ENCODE measurements at places on chromosomes 2 and 18.

GRCh38 chr2:26818972-26819371 is 29.0 kb upstream of the DPYSL5 start:
- no peak for DNase-seq

DNA sequence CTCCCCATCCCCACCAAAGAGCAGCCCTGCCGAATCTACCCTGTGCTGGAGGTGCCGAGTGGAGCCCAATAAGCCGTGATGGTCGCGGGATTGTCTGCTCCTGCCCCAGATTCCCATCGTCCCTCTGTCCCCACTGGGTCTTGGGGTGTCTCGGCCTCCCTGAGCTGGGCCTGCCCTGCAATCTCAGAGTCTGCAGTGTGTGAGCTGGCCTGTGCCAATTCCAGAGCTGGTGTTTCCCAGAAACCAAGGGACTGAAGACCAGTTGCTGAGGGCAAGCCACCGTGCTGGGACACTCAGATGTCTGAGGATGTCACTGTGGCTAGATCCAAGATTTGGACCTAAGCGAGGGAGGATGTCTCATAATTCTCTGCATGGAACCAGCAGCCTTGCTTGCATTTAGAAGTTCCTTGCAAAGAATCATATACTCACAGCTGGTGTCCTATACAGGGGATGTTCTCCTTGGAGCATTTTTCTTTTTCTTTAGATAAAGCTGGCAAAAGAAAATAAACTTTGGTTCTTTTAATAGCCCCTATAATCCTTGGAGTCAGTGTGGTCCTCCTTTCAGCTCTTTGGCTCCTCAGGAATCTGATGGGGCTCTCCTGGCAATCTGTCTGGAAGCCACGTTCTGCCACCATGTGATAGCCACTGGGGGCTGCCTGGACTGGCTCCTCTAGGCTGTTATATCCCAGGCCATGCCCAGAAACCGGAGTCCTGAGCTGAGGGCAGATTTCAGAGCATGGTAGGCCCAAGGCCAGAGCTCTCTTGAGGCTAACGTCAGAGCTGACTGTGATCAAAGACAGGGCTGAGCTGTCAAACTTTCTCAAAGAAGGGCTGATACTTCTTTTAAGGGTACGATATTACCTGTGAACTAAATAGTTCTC is 140.1 kb upstream of the HAAO start:
- DNase-seq, result no peak

DNA sequence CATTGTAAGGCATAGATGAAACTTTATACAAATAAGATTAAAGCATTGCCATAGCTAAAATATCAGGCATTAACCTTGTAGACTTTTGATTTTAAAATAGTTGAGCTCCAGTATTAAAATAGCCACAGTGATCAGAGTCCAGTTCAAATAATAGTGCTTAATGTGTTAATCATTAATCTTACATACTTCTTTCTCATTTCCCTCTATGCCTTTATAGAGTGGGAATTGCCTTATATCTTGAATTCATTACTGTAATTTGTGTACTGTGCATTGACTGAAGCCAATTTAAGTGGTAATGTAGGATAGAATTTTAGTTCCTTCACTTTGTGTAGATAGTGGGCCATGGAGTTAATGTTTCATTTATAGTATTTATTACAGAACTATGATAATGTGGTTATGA is 549.2 kb upstream of the VWC2L start:
- no peak for DNase-seq

DNA sequence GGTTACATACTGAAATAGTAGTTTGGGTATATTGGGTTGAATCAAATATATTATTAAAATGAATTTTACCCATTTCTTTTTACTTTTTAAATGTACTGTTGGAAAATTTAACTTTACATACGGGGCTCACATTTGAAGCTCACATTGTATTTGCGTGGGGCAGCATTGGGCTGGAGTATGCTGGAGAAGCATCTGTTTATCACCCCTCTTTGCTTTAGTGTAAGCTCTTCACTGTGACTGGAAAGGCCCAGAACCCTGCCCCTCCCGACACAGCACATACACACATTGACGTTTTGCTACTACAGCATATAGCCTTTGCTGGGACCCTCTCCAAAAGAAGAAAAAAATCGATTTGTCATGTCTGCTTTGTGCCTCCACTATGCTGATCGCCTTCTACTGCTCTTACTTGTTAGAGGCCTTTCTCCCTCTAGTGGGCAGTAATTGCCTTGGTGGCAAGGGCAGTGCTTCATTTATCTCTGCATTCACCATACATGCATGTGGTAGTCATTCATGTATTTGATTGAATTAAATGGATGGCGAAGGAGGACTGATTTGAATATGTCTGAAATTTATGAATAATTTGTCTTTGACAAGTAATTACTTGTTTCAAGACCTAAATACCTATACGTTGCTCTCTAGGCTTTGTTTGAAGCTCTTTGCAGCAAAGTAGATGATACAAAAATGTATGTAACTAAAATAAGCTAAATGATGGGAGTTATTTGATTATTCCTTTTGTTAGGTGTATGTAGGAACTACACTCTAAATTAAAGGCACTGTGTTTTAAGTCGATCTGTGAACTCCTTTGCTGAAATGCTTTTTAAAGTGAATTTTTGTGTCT is 37.4 kb downstream of the VAPA start:
- no peak for DNase-seq

- no peak for DNase-seq
These were observed 210.9 kb upstream of the PKDCC start for GRCh38 chr2:41836948-41837347.

DNA sequence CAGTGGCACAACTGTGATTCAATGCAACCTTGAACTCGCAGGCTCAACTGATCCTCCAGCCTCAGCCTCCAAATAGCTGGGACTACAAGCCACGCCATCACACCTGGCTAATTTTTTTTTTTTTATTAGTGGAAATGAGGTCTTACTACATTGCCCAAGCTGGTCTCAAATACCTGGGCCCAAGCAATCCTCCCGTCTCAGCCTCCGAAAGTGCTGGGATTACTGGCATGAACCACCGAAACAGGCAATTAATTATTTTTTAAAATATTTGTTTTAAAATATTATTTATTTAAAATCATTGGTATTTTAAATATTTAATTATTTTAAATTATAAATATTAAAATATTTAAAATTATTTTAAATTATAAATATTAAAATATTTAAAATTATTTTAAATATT is 24.5 kb downstream of the SRBD1 start:
- DNase-seq, result no peak

GRCh38 chr2:19664646-19665045 is 237.1 kb downstream of the TTC32 start:
- DNase-seq, result no peak

DNA sequence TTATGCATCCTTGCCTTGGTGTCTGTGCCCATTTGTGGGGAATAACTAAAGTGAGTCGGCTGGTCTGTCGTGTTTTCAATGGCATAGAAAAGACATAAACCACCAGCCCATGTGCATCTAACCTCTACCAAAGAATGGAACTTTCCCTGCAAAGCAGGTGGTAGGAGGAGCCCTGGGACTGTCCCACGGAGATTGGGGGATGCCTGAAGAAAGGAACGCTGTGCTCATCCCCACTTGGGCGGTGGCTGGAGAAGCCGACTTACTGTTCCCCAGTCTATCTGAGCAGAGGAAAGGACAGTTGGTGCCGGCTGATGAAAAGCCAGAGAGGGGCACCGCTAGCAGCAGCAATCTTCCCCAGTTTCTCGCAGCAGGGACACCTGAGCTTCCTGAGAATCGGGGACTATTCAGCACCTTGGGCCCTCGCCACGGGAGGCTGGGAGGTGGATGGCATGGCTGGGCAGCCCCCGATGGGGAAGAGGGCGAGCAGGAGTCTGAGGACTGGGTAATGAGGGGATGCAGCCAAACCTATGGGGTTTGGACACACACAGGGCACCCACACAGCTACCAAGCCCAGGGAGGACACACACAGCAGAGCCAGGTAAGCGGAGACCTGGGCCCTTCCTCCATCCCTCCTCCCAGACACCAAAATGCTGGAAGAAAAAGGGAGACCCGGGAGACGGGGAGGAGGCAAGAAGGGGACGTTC is 53.7 kb upstream of the AGAP1 start:
- no peak for DNase-seq

DNA sequence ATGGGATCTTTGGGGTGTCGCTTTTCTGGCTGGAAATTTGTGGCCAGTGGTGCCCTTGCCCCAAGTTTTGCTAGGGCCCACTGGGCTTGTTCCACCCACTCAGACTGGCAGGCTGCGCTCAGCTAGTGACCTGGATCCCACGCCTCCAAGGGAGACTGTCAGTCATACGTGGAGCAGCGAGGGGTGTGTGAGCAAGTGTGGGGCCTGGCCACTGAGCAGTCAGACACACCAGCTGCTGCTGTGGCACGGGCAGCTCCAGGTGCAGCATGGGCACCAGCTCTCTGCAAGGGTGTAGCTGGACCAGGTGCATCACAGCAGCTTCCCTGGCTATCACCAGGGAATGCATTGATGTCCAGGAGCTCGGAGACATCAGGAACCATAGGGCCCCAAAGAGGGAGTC is 327.0 kb downstream of the NR4A2 start:
- DNase-seq, result no peak

GRCh38 chr2:24915796-24916195 is 4.2 kb downstream of the ADCY3 start:
- DNase-seq, result no peak

DNA sequence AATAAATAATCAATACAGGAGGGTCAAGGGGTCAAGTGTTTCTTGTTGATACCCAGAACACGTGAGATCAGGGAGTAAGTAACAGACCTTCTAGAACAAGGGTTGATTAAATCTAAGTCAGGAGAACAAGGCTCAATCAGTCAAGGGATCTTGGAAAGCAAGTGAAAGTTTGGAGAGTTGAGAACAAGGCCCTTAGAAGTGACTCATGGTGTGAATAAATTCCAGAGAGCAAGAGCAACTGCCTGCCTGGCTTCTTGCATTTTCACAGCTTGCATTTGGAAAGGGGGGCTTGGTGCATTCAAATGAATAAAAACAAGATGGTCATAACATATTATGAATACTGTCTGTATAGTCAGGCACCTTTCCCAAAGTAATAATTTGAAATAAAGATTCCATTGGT is 256.1 kb downstream of the DPP10 start:
- no peak for DNase-seq

DNA sequence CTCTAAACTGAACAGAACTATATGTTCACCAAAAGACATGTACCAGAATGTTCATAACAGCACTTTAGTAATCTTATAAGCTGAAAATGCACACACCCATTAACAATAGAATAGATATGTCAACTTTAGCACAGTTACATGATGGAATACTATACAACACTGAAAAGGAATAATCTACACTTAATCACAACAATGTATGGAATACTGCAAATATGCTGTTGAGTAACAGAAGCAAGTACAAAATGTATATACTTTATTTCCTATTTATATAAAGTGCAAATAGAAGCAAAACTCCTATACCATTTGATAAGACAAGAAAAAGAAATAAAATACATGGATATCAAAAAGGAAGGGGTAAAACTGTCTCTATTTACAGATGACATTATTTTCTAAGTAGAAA is 352.8 kb downstream of the NCKAP5 start:
- DNase-seq, result no peak

- DNase-seq, result no peak
These were observed 118.8 kb downstream of the MSH2 start for GRCh38 chr2:47521666-47522285.

- no peak for DNase-seq
These were observed 191.7 kb downstream of the THSD7B start for GRCh38 chr2:136957044-136957443.

GRCh38 chr2:8642366-8643068 is 39.3 kb upstream of the ID2 start:
- DNase-seq, result no peak

- no peak for DNase-seq
These were observed 134.9 kb upstream of the SLC14A2 start for GRCh38 chr18:45480219-45481015.

- no peak for DNase-seq
These were observed 3.1 kb upstream of the ZEB2 start for GRCh38 chr2:144522897-144523595.

GRCh38 chr2:143312441-143312840 is 183.2 kb downstream of the ARHGAP15 start:
- no peak for DNase-seq

GRCh38 chr2:101231240-101231639 is 21.4 kb upstream of the CNOT11 start:
- no peak for DNase-seq

GRCh38 chr2:147851244-147851930 is 6.6 kb downstream of the ACVR2A start:
- no peak for DNase-seq

GRCh38 chr2:216121255-216121654 is 12.1 kb downstream of the XRCC5 start:
- no peak for DNase-seq

GRCh38 chr2:227774011-227774624 is 28.4 kb downstream of the SCYGR8 start:
- DNase-seq, result no peak

- peak; percentile 1 for DNase-seq
These were observed 109.8 kb downstream of the AP1S3 start for GRCh38 chr2:223727562-223727961.

DNA sequence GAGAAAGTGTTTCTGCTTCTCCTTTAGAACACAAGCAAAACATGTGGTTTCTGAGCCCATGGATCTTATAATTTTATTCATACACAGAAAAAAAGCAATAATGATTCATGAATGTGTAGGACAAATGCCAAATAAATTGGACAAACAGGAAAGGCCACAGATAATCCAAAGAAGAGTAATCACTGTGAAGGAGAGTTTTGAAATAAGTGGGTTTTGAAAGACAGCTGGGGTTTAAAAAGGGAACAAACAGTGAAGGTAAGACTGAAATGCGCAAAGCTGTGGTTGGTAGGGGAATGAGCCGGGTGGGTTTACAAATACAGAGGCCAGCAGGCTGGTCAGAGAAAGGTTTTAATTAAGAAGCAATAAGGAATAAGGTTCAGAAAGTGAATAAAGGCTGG is 50.0 kb upstream of the MBOAT2 start:
- DNase-seq, result no peak

DNA sequence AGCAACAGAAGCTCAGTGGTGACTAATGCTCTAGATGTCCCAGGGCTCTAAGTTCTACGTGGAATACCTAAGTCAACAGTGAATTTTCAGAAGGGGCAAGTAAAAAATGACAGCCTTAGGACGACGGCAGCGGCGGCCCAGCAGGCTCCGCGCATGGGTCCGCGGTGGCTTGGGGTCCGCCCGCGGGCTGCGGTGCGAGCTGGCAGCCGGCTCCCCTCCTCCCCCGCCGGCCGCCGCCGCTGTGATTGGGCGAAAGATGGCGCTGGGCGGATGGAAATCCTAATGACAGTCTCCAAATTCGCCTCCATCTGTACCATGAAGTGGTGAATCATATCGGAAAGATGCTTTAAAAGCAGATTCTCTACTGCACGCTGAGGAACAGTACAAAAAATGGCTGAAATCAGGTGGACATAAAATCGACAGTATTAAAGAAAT is 74.7 kb downstream of the HNRNPLL start:
- peak; percentile 53 for DNase-seq

- no peak for DNase-seq
These were observed 5.4 kb downstream of the CTAGE1 start for GRCh38 chr18:22412176-22412911.

Data from stimulated activated CD4-positive, alpha-beta T cell treated with anti-CD3 and anti-CD28 coated beads, Interleukin-1b, Interleukin-23, amount 100 ng/mL, for 24 hours (primary cell).